Stimulated activated CD4-positive, alpha-beta T cell treated with anti-CD3 and anti-CD28 coated beads, Interleukin-15, amount 100 ng/mL, for 1 hour (primary cell): ENCODE measurements at places on chromosomes 4 and X.

GRCh38 chr4:74366367-74366911 is 1.5 kb downstream of the EREG start:
- DNase-seq: no peak

DNA sequence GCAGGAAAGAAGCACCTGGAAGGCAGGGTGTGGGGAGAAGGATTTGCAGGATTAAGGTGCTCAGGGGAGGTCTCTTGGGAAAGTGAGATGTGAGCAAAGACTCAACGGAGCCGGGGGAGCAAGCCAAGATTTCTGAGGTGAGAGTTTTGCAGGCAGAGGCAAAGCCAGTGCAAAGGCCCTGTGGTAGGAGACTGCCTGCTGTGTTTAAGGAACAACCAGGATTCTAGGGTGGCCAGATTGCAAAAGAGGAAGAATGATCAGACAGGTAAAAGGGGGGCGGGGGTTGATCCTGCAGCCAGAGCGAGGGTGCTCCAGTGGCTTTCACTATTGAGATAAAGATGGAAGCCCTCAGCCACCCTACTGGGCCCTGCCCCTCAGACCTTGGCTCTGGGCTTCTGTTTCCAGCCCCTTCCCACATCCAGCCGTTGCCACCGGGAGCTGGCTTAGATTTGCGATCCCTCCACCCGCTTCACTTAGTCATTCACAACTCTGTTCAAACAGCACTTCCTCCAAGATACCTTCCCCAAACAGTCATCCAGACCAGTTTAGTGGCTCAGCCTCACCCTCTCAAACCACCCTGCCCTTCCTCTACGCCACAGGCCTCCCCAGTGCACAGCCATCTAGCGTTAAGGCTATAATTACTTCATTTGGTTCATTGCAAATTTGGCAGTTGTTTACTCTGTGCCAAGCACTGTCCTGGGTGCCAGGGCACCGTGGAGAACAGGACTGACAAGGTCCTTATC is 23.3 kb upstream of the BCOR start:
- DNase-seq: no peak

- no peak for DNase-seq
Observed at GRCh38 chr4:13329963-13330362, 154.2 kb downstream of the RAB28 start.

DNA sequence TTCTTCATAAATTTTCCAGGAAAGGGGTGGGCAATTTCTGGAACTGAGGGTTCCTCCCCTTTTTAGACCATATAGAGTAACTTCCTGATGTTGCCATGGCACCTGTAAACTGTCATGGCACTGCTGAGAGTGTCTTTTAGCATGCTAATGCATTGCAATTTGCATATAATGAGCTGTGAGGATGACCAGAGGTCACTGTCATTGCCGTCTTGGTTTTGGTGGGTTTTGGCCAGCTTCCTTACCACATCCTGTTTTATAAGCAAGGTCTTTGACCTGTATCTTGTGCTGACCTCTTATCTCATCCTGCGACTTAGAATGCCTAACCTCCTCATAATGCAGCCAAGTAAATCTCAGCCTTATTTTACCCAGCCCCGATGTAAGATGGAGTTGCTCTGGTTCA is 577.8 kb downstream of the NLGN4X start:
- DNase-seq: no peak

GRCh38 chr4:14087459-14087858 is 459.9 kb upstream of the BOD1L1 start:
- no peak for DNase-seq

DNA sequence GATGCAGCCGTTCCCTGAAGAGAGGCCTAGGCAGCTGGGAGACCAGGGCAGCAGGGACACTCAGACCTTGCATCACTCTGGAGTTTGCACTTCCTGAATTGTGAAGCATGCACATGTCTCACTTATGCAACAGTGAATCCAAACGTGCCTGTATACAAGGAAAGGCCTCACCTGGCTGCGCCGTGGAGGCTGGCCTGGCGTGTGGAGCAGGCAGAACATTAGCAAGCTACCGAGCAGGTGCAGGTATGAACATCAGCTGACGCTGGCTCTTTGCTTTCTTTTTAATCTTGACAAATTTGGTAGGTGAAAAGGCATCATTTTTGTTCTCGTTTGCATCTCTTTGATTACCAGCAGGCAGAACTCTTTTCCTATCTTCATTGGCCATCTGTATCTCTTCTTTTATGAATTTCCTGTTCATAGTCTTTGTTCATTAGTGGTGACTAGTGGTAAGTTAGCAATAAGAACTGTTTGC is 37.1 kb upstream of the IRAK1 start:
- no peak for DNase-seq

GRCh38 chr4:129839687-129840086 is 743.7 kb downstream of the C4orf33 start:
- DNase-seq: no peak

DNA sequence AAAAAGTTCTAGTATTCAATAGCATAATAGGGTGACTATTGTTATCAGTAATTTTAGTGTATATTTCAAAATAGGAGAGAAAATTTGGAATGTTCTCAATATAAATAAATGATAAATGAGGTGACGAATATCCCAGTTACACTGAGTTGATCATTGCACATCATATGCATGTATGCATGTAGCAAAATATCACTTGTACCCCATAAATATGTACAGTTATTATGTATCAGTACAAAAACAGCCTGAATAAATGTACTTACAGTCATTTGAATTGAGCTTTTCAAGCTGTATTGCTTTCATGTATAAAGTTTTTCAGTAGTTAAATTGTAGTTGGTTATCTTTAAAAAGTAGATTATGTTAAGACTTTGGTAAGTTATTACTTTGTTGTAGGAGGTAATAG is 12.6 kb downstream of the CISD2 start:
- no peak for DNase-seq

- DNase-seq: no peak
Observed at GRCh38 chr4:128812442-128813235, 3.1 kb downstream of the JADE1 start.

- no peak for DNase-seq
Observed at GRCh38 chr4:140952717-140953116, 180.6 kb downstream of the RNF150 start.

DNA sequence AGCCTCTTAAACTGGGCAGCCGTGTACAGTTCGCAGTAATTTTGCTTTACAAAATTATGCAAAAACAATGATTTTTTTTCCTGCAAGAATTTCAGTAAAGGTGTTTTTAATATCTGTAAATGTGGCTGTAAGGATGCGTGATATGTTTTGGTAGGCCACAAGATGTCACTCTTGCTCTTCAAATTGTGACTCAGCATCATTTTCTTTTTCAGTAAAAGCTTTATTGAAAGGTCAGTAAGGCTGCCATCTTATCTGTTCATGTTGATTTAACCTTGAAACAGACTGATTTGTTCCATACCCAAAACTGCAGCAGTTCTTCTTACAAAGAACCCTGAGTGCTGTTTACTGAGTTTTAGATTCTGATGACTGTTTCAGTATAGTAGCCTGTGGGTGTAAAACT is 39.9 kb downstream of the TXLNG start:
- no peak for DNase-seq

- no peak for DNase-seq
Observed at GRCh38 chrX:7076245-7076661, 71.3 kb upstream of the STS start.
